ENCODE measurements at places on chromosomes 3 and 15. TPM values are rescaled to one million over a fixed set of nuclear protein-coding genes. Genes with fewer than 3 reads are reported as not detected.
A peak's percentile ranks its signal among the peaks of the same experiment; 100 is the strongest.

DNA sequence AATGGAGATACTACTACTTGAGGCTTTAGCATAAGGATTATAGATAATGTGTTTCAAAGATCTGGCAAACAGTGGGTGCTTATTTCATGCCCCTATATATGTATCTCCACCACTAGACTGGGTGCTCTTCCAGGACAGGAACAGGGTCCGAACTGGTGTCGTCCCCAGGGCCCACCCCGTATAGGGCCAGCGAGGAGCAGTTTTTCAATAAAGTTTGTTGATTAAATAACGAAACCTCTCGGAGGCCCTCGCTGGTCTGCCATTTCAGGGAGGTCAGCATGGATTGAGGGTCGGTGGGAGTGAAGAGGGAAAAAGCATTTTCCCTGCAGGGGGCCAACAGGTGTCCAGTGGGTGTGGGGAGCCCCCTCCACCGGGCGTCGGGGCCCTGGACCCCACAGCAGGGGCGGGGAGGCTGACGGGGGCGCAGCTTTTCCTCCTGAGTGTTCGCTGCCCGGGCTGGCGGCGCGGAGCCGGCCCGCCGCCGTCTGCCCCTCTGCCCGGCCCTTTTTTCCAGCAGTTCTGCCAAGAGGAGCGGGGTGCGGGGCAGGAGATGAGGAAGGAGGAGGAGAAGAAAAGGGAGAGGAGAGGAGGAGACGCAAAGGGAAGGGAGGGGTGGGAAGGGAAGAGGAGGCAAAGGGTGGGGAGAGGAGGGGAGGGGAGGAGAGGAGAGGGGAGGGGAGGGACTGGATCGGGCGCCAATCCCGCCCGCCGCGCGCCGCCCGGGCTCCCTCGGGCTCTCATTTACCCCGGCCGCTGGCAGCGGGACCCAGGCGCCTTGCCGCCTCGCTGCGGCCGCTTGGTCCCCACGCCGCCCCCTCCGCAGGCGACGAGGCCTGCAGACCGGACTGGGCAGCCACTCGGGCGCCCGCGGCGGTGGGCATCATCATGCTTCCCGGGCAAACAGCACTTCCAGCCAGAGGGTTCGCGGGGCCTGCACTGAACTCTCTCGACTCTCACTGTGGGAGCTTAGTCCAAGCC, 66.3 kb downstream of the ISG20 start:
- peak; percentile 36 for DNase-seq

GRCh38 chr3:20039765-20040547, at the start of gene KAT2B:
KAT2B (plus strand) TSS chr3:20040446; CDS start chr3:20040478, 32 bp downstream.
- DNase-seq = peak; percentile 81

DNA sequence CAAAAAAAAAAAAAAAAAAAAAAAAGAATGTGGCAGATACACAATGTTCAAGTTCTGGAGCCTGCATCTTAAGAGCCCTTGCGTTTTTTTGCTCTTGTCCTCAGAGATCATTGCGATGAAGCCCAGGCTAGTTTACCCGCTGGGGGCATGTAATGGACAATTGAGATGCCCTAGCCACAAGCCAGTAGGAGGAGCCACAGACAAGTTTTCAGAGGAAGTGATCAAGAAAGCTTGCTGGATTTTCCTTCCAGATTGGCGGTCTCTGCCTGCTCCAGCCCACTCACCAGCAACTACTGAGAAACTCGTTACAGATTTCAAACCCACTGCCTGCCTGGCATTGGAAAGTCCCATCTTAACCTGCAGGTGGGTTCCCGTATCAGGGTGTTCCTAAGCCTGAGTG, 192.1 kb upstream of the EOMES start:
- DNase-seq = no peak

- peak; percentile 30 for DNase-seq
Observed at GRCh38 chr15:67883234-67883773, 43.5 kb upstream of the RNU6-1 start.

GRCh38 chr15:72199721-72200212, 2.2 kb upstream of the GRAMD2A start:
- peak; percentile 71 for DNase-seq

DNA sequence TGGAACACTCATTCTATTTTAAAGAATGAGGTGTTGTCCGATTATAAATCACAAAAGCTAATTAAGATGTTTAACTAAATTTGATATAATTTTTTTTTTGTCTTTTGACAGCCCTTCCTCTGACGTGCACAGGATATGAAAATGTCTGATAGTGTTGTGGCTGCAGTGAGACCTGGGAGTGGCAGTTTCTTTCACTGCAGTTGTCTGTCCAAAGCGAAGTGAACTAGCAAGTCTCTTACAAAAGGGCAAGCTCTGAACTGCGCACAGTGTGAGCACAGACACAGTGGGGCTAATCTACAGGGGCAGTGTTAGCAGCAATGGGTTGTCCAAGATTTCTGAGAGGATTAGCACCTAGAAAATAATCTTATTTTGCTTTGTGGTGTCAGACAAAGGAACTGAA, 29.1 kb upstream of the MYRIP start:
- DNase-seq = no peak

- no peak for DNase-seq
Observed at GRCh38 chr3:115864911-115865310, 241.6 kb downstream of the GAP43 start.

DNA sequence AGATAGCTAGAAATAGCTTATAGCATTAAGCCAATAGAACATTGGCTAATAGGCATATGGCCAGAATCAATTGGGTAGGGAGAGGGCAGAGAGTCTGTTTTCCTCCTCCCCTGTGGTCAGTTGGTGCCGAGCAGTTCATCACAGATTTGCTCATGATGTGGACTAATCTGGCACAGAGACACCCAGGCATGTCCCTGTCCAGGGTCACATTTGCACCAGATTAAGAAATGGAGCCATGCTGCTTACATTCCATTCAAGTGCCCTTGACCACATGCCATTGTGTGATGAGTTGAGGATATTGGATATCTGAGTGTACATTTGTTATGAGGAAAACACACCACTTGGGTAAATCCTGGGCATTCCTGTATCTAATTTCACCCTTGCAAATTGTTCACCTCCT, 53.4 kb downstream of the USP13 start:
- no peak for DNase-seq

GRCh38 chr15:70357453-70357852, 259.7 kb upstream of the TLE3 start:
- DNase-seq = no peak

DNA sequence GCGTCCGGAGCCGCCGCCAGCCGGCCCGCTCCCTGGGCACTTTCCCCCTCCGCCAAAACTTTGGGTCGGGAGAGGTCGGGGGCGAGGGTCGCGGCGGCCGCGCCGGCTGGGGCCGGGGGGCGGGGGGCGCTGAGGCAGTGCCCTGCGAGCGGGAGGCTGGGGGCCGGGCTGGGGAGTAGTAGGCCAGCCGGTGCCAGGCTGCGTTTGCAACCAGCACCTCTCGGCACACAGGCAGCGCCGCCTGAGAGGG, 452 bp downstream of the BBX start:
- peak; percentile 57 for DNase-seq

- DNase-seq = no peak
Observed at GRCh38 chr3:140403079-140403478, 274.8 kb upstream of the TRIM42 start.

GRCh38 chr3:156661155-156661554, 13.2 kb upstream of the TIPARP start:
- DNase-seq = no peak

DNA sequence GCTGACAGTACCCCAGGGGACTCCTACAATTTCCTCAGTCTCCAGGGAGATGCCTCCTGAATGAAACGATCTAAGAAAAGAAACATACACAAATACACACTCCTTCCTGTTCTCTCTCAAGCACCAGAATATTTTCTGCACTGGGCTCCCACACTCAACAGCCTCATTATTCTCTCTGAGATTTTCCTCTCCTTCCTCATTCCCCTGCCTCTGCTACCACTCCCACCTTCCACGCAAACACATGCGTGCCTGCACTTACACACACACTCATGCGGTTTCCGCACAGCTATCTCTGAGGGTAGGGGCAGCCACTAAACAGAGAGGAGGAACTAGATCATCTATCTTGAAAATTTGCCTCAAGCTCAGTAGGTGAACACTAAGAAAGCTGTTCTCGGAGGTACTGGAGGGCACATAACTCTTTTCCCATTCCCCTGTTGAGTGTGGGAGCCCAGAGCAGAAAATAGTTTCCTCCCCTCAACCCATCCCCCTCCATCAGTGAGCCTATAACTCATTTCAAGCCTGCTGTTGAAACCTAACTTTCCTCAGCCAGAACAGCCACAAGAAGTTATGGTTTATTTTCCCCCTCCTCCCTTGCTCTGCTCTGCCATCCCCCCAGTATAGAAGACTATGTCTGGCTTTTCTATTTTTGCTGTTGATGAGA, 30.5 kb upstream of the TIPARP start:
- no peak for DNase-seq

DNA sequence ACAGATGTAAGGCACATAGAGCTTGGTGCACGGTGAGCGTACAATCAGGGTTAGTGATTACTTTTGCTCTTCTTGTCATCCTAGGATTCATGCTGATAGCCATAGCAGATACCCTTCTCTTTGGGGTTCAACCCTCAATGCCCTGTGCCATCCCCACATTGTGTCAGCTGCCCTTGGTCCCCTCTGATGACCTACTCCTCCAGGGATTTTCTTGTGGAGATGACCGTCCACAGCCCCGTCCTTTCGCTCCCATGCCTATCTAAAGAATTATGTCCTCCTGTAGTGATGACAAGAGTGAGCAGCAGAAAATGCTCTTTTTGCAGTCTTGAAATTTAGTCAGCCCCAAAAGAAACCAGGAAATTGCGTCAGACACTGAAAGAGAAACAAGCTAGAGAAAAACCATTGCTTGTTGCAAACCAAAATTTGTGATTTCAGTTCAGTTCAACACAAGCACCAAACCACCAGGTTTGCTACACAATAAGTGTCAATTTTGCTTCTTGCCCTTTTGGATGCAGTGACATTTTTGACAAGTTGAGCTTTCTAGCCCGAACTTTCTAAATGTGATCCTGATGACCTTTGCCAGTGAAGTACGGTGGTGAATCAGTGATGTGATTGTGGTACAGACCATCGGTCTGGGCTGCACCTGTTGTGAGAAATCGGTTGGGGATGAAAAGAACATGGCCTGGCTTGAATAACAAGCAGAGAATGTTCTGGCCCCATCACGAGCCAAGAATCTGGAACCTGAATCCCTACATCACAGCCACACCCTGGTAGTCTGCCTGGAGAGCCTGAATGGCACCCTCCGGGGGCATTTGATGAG, 41.3 kb downstream of the CMTM7 start:
- no peak for DNase-seq

GRCh38 chr15:69719527-69720240, 267.1 kb downstream of the RPLP1 start:
- no peak for DNase-seq

GRCh38 chr15:85947936-85948335, 131.7 kb upstream of the AGBL1 start:
- DNase-seq = no peak

DNA sequence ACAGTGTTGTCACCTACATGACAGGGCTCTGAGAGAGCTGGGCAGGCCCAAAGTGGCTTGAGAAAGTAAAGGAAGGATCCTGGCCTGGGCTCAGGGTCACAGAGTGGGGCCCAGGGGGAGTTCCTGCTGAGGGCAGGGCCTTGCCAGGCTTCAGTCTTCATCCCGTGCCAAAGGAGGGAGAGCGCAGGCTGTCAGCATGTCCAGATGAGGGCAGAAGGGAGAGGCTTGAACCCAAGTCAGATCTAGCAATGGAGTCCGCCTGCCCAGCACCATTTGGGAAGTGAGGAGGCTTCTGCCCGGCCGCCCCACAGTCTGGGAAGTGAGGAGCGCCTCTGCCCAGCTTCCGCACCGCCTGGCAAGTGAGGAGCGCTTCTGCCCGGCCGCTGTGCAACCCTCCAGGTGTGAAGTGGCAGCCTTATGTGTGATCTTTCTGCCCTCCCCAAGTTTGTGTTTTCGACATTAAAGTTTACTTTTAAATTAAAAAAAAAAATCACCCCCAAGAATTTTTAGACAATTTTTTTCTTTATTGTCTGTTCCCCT, 303.6 kb upstream of the PROK2 start:
- DNase-seq = no peak

- DNase-seq = peak; percentile 62
Observed at GRCh38 chr15:100438570-100438969, 90.2 kb downstream of the CERS3 start.

DNA sequence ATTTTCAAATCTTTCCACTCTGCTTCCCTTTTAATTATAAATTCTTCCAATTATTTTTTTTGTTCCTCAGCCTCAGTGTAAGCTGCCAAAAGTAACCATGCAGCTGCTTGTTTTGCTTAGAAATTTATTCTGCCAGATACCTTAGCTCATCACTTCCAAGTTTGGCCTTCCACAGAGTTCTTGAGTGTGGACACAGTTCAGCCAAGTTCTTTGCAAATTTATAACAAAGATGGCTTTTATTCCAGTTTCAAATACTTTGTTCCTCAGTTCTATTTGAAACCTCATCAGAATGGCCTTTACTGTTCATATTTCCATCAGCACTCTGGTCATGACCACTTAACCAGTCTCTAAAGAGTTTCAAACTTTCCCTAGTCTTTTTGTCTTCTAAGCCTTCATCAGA, 10.3 kb downstream of the RTP1 start:
- DNase-seq = no peak

DNA sequence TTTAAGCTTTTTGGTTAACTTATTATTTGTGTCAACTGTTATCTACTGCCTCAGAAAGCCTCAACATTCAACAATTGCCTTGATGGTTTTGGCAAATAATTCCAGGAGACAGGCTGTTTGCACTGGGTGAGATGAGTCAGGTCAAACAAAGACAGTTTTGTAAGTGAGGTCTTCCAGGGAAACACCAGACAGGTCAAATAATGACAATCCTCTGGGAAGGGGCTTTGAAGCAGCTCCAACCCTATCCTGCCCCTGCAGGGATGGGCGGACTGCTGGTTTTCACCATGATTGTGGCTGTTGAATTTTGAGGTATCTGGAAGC, 79.4 kb upstream of the PRR23E start:
- no peak for DNase-seq

- DNase-seq = no peak
Observed at GRCh38 chr15:52788099-52788986, 1.8 kb downstream of the ONECUT1 start.

DNA sequence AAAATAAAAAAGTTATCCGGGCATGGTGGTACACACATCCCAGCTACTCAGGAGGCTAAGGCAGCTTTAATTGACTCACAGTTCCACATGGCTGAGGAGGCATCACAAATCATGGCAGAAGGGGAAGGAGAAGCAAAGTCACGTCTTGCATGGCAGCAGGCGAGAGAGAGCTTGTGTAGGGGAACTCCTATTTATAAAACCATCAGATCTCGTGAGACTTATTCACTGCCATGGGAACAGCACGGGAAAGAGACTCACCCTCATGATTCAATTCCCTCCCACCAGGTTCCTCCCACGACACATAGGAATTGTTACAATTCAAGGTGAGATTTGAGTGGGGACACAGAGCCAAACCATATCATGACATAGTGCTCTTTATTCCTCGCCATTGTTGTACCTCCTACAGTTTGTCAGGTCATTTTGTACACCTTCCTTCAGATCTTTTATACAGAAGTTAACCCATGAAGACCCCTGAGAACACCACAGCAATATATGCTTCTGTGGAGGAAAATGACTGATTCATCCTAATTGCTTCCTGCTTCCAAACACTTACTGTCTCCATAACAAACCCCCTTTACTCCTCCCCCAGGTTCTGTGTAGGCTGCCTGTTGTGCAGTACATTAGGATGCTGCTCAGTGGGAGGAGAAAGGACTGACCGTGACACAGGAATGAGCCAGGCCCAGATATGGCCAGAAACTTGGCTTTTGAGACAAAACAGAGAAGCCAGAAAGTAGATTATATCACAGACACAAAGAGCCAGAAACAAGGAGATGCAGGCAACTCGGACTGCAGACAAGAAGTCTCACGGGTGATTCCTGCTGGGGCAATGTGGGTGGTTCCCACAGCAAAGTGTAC, 67.9 kb upstream of the HEG1 start:
- DNase-seq = no peak

Gene MUC20
- polyA plus RNA-seq = 17.2 TPM

Gene MCTP2
- polyA plus RNA-seq = 14.0 TPM

Gene PLD1
- polyA plus RNA-seq = 11.0 TPM

Gene MAGEF1
- polyA plus RNA-seq = 91.1 TPM

Gene DPPA4
- polyA plus RNA-seq = 2.8 TPM
